ENCODE measurements at places on chromosomes 3 and 15.

GRCh38 chr3:49173116-49173791 lies 1.9 kb downstream of the KLHDC8B start:
- DNase-seq: peak; percentile 64

GRCh38 chr15:81330366-81331090 lies 6.6 kb upstream of the STARD5 start:
- DNase-seq: no peak

DNA sequence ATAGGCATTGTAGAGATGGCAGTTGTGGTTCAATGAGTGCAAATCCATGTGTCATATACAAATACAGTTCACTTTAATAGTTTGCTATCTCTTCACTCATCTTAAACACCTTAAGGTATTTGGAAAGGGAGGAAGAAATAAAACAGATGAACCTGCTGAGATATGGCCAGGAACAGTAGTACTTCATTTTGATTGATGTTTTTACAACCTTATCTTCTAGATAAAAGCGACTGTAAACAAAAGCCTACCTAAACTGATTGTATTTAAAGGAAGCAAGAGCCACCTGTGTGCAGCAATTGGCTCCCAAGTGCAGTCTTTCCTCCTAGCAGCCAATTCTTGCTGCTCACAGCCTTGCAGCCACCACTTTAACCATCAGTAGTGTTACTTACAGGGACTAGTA lies 217.7 kb downstream of the CDIN1 start:
- DNase-seq: no peak

DNA sequence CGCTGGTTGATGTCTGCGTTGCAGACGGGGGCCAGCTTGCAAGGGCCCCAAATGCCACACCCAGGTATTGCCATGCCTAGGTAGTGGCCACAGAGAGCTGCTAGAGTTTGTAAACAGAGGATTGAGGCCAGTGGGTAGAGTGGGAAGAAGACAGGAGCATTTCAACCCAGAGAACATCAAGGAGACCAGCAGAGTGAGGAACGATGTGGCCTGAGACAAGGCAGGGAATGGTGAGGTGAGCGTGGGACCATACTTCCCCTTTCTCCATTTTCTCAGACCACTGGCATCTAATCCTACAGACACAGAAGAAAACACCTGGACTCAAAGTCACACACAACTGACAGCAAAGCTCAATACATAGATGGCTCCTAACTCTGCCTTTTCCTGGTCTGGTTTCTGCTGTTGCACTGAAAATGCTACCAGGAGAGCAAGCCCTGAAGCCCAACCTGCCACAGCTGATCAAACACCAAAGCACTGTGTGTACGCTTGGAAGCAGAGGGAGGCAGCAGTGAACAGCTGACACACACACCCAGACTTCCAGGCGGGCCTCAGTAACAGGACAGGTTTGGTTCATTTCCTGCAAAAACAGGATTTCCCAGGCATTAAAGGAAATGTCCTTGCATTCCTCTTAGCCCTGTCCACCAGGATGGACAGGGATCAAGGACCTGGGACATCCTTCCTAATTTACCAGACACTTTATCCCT lies 1.6 kb downstream of the FAM174B start:
- DNase-seq: peak; percentile 54

- DNase-seq: no peak
Measured at GRCh38 chr3:108022256-108023150, 68.3 kb downstream of the CD47 start.

GRCh38 chr3:54822206-54822605 lies 105.7 kb downstream of the LRTM1 start:
- DNase-seq: no peak
